ENCODE measurements at places on chromosomes 3 and 15.

GRCh38 chr15:33872416-33873106, 95.7 kb upstream of the CHRM5 start:
- DNase-seq = no peak

DNA sequence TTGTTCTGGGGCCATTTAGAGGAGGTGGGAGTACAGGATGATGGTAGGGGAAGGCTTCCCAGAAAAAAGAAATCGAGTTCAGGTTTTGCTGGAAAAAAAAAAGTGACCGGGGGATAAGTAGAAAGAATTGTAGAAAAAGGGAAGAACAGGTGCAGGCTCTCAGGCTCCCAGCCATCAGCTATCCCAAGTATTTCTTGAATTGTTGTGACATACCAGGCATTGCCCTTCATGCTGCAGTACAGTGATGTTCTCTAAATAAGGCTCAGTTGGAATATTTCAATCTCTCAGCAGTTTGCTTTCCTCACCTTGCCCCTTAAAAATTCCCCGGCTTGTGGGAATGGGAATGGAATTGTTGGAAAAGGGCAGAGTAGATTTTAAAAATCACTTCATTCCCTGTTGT, 82.5 kb upstream of the RGMA start:
- DNase-seq = no peak

- no peak for DNase-seq
Measured at GRCh38 chr15:68365140-68365745, 66.7 kb downstream of the ITGA11 start.

DNA sequence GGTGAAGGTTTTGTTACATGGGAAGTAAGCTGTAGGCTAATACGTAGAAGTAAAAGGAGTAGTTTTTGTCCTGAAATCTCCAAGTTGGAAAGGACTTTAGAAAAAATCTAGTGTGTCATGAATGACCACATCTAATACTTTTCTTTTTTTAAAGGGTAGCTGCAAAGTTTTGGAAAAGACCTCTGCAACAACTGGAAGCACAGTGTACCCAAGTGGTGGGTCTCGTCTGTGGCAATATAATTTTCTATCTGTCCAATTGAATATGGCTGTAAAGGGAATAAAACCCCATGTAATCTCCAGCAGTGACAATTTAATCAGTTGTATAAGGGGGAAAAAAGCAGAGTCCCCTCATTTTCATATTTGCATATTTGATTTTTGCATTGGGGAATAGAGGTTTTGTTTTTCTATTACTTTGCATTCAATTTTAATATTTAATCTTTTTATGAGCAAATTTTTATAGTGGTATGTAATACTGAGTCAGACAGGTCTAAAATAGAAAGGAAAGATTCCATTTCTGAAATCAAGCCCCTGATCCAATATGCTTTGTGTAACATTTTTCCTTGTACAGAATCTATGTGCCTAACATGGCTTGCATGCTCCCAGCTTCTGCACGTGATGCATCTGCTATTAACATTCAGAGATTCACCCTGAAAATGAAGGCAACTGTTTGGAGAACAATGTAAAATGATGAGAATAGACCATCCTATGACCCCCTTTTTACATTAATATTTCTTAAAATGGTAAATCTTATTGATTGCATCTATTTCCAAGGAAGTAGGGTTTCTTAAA, 531.4 kb downstream of the ZIC1 start:
- no peak for DNase-seq

GRCh38 chr3:30477149-30477921, 129.1 kb upstream of the TGFBR2 start:
- DNase-seq = no peak

DNA sequence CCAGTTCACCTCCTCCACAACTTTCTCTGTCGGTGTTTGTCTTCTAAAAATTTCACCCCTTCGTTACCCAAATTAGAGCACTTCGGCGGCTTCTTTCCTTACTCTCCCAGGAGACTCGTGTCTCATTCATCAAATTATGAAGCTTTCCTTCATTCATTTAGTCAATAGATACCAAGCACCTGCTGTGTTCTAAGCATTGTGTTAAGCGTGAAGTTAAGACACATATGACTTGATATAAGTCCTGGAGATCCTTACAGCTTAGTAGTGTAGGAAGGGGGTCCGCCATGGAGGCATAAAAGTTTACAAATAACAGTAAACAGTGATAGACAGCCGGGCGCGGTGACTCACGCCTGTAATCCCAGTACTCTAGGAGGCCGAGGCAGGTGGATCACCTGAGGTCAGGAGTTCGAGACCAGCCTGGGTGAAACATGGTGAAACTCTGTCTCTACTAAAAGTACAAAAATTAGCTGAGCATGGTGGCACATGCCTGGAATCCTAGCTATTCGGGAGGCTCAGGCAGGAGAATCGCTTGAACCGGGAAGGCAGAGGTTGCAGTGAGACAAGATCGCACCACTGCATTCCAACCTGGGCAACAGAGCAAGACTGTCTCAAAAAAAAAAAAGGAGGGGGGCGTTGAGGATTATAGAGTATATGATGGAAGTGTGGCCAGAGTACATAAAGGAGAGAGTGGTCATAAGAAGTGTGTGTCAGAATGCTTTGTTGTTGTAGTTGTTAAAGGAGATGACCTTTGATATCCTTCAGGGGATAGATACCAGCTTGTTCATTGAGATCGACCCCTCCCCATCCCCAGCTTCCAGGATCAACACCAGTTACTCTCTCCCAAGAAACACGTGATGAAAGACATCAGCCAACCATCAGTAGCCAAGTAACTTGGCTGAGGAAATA, 744 bp upstream of the CCDC32 start:
- no peak for DNase-seq

DNA sequence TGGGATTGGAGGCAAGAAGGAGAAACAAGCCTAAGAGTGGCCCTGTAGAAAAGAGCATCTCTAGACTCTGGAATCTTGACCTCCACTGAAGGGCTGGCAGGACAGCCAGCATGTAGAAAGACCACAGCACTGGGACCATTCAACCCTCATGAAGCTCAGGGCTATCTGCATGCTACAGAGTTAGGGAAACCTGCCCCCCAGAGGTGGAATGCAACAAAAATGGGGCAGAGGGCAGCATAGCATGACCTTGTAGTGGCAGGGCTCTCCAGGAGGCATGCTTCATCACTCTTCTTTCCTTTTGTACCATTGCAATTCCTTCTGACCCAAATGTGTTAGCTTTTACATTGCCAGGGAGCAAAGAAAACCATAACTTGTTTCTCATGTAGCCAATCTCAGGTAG, 445.4 kb downstream of the EPHB1 start:
- DNase-seq = no peak

DNA sequence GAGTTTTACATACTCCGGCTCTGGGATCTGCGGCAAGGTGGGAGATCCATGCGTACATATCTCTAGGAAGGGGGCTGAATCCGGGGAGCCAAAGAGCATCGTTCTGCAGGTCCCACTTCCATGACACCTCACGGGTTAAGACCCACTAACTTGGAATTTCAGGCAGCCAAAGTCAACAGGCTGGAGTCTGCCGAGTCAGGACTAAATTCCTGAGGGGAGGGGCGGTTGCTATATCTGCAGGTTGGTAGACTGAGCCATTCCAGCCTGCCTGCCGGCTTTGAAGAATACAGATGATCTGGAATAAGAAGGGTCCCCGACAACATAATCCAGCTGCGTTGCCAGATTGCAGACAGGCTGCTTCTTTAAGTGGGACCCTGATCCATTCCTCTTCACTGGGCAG, 65.4 kb upstream of the PEX5L start:
- DNase-seq = no peak

GRCh38 chr3:11004563-11004962, 12.0 kb downstream of the SLC6A1 start:
- DNase-seq = no peak

DNA sequence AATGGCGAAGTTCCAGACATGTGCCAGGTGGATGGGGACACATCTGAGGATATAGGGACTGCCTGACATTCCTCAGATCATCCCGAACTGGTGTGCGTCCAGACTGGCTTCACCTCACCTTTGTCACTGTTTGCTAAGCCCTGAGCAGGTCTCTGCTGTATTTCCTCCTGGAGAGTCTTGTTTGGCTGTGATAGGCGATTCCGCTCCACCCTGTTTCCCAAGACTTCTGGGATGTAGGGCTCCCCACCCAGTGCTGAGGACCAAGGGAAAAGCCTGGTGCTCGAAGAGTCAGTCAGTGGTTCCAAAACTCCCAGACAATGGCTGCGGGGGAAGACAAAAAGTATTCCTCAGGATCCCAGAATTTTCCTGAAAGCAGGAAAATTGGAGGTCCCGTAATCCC, 11.1 kb upstream of the FURIN start:
- no peak for DNase-seq

DNA sequence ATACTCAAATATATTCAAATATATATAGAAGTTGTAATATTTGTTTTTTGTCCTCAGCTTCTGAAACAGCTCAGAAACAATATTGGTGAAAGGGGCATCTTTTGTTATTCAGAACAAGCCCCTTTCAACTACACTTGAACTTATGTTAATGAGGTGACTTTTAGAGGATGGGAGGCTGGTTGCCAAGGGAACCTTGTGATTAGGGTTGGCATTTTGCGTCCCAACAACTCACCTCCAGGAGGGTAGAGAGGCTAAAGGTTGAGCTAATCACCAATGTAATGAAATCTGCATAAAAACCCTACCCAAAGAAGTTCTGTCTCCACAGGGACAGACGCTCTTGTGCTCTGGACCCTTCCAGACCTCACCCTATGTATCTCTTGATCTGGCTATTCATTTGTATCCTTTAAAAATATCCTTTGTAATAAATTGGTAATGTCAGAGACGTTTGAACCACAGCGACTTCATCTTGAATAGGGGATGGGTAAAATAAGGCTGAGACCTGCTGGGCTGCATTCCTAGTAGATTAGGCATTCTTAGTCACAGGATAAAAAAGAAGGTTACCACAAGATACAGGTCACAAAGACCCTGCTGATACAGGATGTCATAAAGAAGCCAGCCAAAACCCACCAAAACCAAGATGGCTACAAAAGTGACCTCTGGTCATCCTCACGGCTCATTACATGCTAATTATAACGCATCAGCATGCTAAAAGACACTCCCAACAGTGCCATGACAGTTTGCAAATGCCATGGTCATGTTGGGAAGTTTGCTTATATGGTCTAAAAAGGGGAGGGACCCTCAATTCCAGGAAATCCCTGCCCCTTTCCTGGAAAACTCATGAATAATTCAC, 111.1 kb downstream of the FMN1 start:
- DNase-seq = no peak

GRCh38 chr3:21859124-21860081, 108.4 kb upstream of the ZNF385D start:
- no peak for DNase-seq

DNA sequence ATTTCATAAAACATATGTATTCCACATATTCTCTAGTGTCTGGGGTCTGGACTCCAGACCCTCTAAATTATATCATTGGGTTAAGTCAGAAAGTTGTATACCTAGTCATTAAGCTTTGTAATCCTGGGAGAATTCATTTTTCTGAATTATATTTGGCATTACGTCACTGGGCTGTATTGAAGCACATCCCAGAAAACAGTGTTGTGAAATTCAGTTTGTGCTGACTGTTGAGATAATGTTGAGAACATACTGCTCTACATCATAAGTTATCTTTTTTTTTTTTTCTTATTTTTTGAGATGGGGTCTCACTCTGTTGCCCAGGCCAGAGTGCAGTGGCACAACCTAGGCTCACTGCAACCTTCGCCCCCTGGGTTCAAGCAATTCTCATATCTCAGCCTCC, 153.1 kb upstream of the STT3B start:
- no peak for DNase-seq

GRCh38 chr3:674116-674515, 418.7 kb upstream of the CNTN6 start:
- DNase-seq = no peak

GRCh38 chr3:186959029-186959624, 28.8 kb downstream of the ST6GAL1 start:
- DNase-seq = no peak

DNA sequence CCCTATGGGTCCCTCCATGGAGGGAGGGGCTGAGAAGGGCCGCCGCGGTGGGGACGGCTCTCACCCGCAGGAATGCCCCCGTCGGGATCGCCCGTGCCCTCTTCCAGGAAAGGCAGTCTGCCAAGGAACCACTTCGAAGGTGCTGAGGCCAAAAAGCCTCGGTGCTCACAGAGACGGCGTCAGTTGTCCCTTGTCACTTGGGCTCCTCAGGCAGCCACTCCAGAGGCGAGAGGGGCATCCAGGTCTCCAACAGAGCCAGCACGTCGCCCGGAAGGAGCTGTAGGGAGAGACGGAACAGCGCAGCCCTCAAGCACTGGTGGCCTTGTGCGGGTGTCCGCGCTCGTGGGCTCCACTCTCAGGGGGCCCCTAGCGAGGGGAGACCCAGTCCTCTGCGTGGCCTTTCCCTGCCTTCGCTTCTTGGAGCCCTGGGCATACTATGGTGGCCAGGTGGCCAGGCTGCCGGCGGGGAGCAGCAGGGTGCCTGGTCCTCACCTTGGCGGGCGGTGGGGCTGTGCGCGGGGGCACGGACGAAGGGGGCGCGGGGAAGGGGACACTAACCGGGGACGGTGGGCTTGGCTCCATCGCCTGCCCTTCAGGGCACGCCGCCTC, 994 bp downstream of the MESP1 start:
- DNase-seq = peak; percentile 22

DNA sequence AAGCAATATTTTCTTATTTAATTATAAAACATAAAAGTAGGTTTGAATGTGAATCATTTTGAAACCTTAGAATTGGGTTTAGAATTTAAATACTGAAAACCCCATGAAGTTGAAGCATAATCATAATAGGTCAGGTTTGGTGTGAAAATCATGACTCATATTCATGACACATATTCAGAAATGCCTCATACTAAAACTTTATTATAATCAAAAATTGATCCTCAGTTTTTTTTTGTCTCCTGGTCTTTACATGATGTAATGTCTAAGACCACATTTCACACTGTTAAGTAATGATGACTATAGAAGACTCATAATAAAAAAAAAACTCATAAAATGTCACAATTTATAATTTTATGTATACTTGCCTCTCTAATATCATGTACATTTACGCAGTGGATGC, 190.4 kb downstream of the FOXP1 start:
- no peak for DNase-seq

- DNase-seq = no peak
Measured at GRCh38 chr3:55122312-55122711, 194.5 kb upstream of the LRTM1 start.

DNA sequence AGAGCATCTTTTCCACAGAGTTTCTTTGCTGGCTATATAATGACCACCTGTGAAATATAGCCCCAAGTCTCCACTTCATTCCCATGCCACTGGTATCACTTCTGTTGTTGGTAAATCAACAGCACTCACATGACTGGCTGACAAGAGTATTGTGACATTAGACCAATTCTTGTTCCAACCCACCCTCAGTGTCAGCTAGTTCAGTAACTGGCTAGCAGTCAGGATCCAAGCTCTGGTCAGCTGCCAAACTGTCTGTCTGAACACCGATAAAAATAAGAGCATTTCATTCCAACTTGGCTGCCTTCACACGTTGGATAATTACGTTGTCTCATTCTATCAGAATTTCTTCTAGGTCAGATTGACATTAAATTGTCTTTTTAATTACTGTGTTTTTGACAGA, 166.5 kb downstream of the USP13 start:
- DNase-seq = no peak
